ENCODE measurements at places on chromosomes 7 and 10.

- no peak for DNase-seq
Observed at GRCh38 chr10:53111529-53111928, 338.9 kb upstream of the MBL2 start.

DNA sequence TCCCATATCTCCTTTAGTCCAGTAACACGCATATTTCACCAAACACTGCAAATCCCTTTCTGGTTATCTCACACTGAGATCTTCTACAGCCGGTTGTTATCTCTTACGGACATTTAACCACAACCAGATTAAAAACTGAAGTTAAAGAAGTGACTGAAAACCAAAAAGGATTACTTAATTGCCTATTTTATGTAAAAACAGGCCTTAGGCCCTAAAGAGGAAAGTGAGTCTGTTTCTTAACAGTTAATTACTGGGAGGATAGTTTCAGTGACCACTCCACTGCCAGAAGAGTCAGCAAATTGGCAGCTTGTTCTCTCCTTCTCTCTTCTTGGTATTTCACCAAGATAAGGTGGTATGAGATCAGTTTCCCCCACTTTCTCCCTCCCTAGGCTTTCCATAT is 161.9 kb upstream of the MEOX2 start:
- peak; percentile 6 for DNase-seq

DNA sequence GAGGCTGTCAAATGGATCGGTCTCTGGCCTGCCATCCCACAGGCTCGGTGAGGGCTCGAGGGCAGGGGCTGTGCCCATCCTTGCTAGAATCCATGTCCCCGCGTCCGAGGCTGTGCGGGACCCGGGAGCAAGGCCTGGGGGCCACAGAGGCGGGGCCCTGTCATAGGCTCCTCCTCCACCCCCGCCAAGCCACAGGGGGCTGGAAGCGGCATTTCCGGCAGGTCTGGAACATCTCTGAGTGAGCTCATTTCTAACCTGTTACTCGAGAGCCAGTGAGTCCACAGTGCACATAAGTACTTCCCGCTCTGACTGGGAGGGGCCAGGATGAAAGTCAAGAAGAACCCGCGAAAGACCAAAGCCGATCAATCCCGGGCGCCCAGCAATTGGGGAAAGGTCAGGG is 57.6 kb downstream of the NKX6-2 start:
- DNase-seq: no peak

GRCh38 chr10:110919349-110919931 is at the start of gene SHOC2:
SHOC2 (plus strand) TSS chr10:110919604; CDS start chr10:110964359, 44,755 bp downstream.
- DNase-seq: no peak

DNA sequence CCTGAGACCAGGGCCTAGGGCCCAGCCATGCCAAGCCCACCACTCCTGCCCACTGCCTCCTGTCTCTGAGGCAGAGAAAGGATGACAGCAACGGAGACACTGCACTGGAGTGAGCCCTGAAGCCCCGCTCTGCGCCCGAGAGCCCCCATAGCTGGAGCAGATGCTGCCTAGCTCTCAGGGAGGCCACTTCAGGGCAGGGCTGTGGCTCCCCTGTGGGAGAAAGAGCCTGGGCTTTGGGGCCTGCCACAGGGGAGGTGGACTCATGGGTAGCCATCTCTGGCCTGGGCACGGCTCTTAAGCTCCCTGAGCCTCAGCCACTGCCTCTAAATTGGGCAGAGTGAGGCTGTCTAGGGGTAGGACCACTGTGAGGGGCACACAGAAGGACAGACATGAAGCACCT is 214.2 kb downstream of the GRID1 start:
- DNase-seq: no peak

DNA sequence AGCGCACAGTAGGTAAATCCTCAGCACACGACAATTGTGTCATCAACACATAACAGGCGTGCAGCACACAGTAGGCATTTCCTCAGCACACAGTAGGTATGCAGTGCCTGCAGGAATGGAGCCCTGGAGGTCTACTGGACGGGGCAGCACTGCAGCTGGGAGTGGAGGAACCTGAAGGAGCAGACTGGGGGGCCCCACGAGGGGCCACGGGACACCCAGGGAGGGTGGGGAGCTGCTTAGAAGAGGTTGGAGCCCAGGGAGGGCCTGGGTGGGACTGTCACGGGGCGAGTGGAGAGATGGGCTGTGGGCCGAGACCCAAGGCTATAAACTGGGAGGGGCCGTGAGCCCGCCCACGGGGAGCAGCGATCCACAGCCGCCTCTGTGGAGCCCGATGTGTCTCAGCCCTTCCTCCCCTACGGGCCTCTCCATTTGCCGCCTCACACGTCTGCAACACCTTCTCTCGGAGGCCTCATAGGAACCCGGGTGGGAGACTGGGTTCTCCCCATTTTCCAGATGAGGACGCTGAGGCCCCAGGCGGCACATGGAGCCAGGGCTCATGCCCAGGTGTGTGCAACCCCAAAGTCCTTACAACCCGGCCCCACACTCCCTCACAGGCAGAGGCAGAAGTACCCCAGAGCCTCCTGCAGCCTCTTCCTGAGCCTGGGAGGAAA is 101.5 kb downstream of the MICALL2 start:
- peak; percentile 23 for DNase-seq

GRCh38 chr10:89274928-89275327 is 23.4 kb upstream of the LIPA start:
- DNase-seq: no peak

DNA sequence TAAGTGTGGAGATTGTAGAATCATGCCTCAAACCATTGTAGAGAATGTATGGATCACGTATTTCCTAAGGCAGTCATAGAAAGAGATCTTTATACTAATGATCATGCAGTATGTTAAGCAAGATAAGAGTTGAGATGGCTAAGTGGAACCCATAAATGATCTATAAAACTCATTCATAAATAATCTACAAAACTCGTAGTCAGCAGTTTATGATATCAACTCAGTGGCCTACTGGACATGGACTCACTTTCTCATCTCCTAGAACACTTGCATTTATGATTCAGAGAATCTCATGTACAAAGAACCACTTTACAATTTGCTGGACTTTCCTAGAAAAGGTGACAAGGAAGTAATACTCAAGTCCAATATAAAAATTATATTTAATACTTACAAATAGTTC is 339.6 kb downstream of the PCLO start:
- no peak for DNase-seq

- DNase-seq: no peak
Observed at GRCh38 chr7:38700116-38700515, 68.9 kb upstream of the AMPH start.

GRCh38 chr10:29608476-29609301 is 26.1 kb downstream of the SVIL start:
- DNase-seq: no peak

- DNase-seq: no peak
Observed at GRCh38 chr10:131549116-131549515, 237.6 kb upstream of the TCERG1L start.

DNA sequence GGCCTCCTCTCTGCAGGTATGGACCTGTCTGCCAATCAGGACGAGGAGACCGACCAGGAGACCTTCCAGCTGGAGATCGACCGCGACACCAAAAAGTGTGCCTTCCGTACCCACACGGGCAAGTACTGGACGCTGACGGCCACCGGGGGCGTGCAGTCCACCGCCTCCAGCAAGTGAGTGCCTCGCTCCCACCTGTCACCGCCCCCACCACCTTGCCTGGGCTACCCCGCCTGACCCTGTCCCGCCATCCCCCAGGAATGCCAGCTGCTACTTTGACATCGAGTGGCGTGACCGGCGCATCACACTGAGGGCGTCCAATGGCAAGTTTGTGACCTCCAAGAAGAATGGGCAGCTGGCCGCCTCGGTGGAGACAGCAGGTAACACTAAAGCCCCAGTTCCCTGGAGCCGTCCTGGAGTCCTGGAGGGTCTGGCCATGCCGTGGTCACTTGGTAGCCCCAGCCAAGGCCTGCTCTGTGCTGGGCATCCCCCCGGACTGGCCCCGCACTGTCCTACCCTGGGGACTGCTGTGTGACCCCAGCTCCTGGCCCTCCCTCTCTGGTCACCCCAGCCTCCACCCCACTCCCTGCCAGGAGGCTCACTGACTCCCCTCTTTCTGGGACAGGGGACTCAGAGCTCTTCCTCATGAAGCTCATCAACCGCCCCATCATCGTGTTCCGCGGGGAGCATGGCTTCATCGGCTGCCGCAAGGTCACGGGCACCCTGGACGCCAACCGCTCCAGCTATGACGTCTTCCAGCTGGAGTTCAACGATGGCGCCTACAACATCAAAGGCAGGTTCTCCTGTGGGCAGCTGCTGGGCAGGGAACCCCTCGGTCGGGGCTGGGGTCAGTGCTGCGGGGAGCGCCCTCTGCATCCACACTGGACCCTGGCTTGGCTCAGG is 178.0 kb downstream of the RNF216 start:
- DNase-seq: no peak

- no peak for DNase-seq
Observed at GRCh38 chr10:71302451-71302850, 16.6 kb upstream of the SLC29A3 start.

- no peak for DNase-seq
Observed at GRCh38 chr7:159026271-159027055, 118.2 kb downstream of the VIPR2 start.

DNA sequence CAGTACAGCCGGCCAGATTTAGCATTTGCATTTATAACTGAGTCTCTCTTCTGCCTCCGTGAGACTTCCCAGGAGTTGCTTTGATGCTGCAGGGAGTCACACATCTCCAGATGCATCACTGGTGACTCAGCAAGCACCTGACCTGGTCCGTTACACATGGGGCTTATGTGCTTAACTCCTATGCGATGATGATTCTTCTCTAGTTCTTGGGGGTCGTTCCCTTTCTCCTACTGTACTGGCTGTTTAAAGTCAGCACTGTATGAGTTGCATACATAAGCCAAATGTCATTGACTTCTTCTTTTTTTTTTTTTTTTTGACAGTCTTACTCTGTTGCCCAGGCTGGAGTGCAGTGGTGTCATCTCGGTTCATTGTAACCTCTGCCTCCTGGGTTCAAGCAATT is 13.0 kb upstream of the AKR1E2 start:
- peak; percentile 94 for DNase-seq

- DNase-seq: no peak
Observed at GRCh38 chr10:88067737-88068136, 204.3 kb downstream of the PTEN start.

- DNase-seq: no peak
Observed at GRCh38 chr10:75541411-75541810, 110.0 kb downstream of the LRMDA start.
